Hematopoietic multipotent progenitor cell treated with erythropoietin and hydrocortisone succinate and interleukin-3 and kit ligand, for 17 days (in vitro differentiated cells): ENCODE measurements at places on chromosomes 6 and 20.

- peak; percentile 83 for DNase-seq
Observed at GRCh38 chr20:5191829-5192569, 65.2 kb downstream of the CDS2 start.

DNA sequence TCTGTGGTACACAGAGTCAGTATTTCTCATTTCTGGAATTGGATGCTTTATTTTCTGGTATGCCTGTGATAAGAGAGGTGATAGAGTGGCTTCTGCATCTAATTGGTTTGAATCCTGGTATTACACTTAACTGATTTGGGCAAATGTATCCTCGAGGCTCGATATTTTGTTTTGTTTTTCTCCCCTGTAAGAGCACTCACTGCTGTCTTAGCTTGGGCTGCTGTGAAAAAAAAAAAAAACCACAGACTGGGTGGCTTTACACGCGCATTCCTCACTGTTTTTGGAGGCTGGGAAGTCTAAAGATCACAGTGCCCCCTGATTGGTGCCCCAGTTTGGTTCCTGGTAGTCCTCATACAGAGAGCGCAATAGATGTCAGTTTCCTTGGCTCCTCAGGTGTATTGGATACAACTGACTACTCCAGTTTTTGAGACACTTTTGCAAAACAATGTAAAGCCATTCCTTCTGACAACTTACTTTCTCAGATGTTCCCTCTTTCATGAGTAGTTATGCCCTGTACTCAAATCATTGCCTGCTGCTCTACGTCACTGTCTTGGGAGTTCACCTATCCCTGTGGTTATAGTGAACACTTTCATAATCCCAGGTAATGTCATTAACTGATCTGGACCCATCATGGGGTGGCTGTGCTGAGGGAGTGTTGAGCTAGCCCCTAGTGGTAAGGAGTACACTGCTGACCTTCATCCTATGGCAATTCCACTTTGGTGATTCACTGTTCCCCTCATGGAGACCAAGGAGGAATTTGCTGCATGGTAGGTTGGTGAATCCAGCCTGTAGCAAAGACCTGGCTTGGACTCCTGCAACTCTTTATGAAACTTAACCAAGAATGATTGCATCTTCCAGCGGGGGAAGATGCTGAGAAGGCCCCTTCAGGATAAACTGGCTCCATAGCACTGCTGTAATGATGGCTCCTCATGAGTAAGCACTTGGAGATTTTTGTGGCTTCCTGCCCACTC is 3.5 kb upstream of the ACAT2 start:
- DNase-seq: no peak

- DNase-seq: no peak
Observed at GRCh38 chr20:34345402-34345736, 17.7 kb upstream of the ITCH start.

DNA sequence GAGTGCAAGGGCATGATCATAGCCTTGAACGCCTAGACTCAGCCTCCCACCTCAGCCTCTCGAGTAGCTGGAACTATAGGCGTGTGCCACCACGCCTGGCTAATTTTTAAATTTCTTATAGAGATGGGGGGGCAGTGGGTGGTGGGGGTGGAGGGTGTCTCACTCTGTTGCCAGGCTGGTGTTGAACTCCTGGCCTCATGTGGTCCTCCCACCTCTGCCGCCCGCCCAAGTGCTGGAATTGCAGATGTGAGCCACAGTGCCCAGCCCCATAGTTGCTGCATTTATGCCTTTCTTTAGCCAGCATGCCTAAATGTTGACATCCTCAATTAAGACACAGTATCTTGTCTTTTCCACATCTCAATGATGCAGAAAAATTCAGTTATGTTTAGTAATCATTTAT is 171.1 kb downstream of the ARID1B start:
- DNase-seq: no peak

GRCh38 chr20:32649697-32650400 is 23.9 kb downstream of the C20orf203 start:
- no peak for DNase-seq
